AG08395 (cell line): ENCODE measurements at places on chromosomes 5 and 9.

DNA sequence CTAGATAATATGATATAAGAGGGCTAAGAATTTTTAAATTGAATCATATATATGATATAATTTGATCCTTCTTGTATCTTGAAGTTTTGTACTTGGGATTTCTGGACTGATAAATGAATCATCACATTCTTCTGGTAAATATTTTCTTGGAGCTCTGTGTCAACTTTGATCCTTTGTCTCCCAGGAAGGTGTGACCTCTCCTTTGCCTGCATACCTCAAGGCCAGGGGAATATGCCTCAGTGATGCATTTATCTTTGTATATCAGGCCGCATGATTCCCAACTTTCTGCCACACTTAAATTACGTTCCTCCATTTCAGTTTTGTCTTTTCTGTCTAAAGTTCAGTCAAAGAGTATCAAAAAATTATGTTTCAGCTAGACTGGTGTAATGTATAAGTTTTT, 101.2 kb downstream of the NLN start:
- DNase-seq: peak; percentile 22

GRCh38 chr9:27395484-27395921, 98.6 kb upstream of the EQTN start:
- DNase-seq: no peak

GRCh38 chr5:137088175-137088574, 411.0 kb downstream of the SPOCK1 start:
- DNase-seq: no peak

- no peak for DNase-seq
These were observed 17.7 kb downstream of the GNAQ start for GRCh38 chr9:78013934-78014333.

GRCh38 chr9:77807846-77808750, 160.0 kb upstream of the GNA14 start:
- DNase-seq: no peak

DNA sequence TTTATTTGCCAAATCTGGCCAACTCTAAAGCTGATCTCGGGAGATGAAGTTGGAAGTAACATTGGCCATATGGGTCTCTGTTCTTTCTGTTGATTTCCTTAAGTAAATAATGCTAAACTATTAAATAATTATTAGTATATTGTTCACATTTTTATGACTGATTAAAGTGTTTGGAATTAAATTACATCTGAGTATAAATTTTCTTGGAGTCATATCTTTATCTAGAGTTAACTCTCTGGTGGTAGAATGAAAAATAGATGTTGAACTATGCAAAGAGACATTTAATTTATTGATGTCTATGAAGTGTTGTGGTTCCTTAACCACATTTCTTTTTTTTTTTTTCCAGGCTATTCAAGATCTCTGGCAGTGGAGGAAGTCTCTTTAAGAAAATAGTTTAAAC, 9.3 kb upstream of the FGF18 start:
- no peak for DNase-seq

GRCh38 chr9:129885018-129885669, 49.9 kb downstream of the USP20 start:
- peak; percentile 31 for DNase-seq

DNA sequence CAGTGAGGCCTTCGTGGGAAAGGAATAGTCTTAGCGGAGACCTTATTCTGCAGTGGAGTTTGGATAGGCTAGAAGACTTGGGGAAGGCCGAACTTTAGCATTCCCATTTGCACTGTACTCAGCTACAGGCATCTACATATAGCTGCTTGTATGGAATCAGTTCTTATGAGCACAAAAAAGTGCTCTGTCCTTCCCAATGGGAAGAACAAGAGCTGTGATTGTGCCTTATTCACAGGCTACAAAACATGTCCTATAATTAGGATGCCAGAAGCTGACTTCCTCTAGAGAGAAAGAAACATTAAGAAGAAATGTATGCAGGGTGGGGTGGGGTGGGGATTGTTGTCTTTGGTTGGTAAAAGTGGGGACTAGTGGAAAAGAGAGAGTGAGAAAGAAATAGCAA, 154.7 kb downstream of the ATP10B start:
- no peak for DNase-seq

- no peak for DNase-seq
These were observed 93.4 kb upstream of the CLINT1 start for GRCh38 chr5:157952374-157952685.

DNA sequence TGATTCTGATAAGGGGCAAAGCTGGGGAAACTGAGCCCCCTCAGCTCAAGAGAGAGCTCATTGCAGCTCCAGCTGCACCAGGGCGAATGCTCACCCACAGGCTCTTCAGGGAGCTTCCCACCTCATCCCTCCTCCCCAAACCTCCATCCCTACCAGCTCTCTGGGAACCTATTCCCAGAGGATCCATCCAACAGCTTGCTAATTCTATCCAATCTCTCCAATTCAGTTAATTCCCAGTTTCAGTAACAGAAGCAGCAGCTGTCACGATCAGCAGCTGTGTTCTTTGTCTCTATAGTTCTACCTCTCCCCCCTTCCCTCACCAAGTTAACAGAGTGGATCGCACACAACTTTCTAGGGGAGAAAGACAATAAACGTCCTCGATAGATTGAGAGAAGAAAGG, 135.5 kb upstream of the EFNA5 start:
- DNase-seq: no peak

GRCh38 chr9:106286249-106286648, 576.7 kb upstream of the ZNF462 start:
- DNase-seq: peak; percentile 31

GRCh38 chr5:61252643-61252925, 79.5 kb upstream of the ZSWIM6 start:
- DNase-seq: no peak

DNA sequence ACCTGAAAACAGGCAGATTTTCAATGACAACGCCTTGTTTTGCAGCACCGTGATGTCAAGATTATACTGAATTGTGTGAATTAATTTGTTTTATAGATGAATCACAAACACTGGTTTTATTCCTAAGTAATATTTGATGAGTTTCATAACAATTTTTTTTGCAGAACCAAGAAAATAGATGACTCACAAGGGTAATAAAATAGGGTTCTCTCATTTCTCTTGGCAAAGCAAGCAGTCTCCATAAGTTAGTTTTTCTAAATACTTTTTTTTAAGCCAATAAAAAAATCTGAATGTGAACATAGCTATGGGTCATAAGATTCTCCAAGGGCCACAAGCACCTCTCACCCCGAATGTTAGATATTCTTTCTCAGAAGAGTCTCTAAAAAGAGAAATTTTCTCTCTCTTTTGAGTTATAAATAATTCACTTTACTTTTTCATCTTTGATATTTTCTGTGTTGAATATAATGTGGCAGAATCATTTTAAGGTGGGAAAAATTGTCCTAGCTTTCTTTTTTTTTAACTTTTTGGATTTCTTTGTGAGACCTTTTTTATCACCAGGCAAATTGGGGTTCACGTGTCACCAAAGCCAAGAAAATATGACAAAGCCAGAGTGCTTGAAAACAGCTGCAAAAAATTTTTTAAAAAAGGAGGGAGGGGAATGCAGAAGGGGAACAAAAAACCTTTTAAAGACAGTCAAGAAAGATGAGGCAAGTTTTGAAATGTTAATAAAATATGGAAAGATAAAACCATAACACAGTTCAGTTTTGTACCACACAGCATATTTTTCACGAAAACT, 174.6 kb upstream of the DAPK1 start:
- peak; percentile 56 for DNase-seq

GRCh38 chr5:145548097-145548496, 287.0 kb downstream of the PRELID2 start:
- no peak for DNase-seq

GRCh38 chr9:90958328-90958727, 156.7 kb downstream of the SYK start:
- no peak for DNase-seq

DNA sequence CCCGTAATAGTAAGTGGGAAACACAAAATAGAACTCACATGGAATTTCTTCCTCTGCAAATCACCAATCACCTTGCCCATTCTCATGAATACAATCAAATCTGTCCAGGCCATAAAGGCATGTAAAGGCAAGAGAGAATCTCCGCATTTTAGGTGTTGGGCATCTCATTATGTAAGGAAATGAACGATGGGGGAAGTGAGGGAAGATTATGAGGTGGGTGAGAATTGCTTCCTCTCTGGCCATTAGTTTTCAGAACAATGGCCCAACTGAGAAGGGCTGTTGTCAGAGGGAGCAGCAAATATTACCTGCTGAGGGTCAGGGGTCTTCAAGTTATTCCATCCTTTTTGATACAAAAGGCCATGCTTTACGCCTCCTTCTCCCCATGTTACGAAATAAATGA, 455.1 kb downstream of the ARHGEF28 start:
- DNase-seq: no peak

DNA sequence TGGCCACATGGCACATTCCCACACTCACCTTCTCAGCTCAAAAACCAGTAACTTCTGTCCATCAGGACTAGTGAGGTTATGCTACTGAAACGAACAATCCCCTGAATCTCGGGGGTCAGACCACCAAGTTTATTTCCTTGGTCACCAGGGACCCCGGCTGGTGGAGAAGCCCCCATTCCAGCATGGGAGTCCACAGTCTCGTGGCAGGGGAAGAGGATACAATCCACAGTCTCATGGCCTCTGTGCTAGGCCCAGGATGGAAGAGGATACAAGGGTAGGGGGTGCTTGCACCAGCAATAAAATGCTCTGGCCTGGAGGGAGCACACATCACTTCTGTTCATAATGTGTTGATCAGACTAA, 7.4 kb upstream of the CARD19 start:
- DNase-seq: no peak

DNA sequence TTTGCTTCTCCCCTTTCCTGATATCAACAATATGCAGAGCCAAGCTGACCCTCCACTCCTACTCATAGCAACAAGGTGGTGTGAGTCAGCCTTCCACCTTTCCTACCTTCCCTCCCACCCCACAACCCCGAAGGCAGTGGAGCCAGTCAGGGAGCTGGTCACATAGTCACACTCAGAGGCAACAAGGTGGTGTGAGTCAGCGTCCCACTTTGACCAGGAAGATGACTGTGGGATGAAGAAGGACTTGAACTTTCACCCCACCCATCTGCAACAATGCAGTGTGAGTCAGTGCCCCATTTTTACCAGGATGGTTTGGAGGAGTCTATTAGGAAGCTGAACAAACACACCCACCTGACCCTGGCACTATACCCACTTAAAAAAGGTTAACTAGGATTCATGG, 30.1 kb upstream of the ZNF782 start:
- peak; percentile 58 for DNase-seq

GRCh38 chr5:3994628-3995027, 399.0 kb downstream of the IRX1 start:
- no peak for DNase-seq

GRCh38 chr5:10489810-10490426, 48.2 kb downstream of the ROPN1L start:
- DNase-seq: no peak

- DNase-seq: no peak
These were observed 88.9 kb upstream of the PLPPR1 start for GRCh38 chr9:100939636-100940035.

DNA sequence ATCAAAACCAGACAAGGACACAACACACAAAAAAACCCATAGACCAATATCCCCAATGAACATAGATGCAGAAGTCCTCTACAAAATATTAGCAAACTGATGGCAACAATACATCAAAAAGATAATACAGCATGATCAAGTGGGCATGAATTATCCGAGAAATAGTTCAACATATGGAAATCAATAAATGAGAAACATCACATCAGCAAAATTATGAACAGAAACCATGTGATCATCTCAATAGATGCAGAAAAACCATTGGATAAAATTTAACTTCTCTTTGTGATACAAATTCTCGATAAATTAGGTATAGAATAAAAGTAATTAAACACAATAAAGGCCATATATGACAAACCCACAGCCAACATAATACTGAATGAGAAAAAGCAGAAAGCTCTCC, 69.6 kb downstream of the C9 start:
- no peak for DNase-seq
